ENCODE measurements at places on chromosomes 2 and 18.

GRCh38 chr2:240961910-240962299, 36.5 kb upstream of the SNED1 start:
- no peak for DNase-seq

DNA sequence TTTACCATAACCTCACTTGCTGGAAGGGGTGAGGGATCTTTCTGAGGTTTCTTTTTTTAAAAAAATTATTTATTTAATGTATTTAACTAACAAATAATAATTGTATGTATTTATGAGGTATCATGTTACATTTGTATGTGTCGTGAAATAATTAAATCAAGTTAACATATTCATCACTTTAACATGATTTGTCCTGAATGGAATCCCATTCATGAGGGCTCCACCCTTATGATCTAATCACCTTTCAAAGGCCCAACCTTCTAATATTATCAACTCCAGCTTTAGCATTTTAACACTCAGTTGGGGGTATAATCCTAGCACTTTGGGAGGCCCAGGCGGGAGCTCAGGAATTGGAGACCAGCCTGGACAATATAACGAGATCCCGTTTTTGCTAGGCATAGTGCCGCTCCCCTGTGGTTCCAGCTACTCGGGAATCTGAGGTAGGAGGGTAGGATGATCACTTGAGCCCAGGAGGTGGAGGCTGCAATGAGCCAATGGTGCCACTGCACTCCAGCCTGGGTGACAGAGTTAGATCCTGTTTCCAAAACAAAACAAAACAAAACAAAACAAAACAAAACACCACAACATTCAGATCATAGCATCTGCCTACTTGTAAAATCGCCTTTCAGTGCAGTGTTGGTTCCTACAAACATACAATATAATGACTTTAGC, 1.1 kb upstream of the TAF4B start:
- DNase-seq, result no peak

DNA sequence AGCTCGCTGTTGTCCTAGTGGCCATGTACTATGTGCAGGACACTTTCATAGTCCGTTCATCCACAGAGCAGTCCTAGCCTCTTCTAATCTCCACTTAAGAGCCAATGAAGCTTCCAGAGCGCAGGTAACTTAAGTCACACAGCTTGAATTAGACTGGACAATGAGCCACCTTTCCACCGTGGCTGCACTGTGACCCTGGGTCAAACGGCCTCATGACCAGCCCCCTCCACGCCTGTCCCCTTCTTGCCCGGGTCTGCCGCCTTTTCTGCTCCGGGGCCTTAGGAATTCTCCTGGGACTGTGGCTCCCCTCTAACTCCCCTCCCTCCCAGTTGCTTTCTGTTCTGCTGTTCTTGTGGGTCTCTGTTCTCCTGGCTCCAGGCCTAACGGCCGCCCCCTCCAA, 8.4 kb upstream of the PRKCE start:
- DNase-seq, result no peak

DNA sequence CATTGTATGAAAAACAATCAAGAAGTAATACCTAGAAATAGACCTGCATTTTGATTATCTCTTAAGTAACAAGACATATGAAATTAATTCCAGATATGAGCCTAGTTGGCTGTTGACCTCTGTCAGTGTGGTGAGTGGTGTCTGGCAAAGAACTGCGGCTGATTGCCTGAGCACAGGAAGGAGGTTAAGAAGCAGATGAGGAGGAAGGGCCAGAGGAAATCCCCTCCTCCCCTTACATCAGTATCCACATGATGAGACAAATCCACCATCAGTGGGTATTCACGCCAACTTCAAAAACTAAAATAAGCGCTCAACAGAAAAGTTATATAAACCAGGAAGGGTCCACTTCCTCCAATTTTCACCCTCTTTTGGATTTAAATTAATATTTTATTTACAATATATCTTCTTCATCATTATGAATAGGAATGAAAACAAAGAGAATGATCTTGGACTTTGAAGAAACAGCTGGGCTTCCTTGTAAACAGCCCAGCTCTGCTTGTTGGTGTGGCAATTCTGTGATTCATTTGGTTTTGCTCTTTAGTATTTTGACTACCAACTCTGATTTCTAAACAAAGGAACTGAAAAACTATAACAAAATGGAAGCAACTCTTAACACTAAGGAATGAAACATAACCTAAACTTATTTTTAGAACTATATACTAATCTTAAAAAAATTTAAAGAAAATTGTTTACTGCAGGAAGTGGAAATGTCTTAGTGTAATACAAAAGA, 27.3 kb downstream of the RFTN2 start:
- DNase-seq, result no peak

DNA sequence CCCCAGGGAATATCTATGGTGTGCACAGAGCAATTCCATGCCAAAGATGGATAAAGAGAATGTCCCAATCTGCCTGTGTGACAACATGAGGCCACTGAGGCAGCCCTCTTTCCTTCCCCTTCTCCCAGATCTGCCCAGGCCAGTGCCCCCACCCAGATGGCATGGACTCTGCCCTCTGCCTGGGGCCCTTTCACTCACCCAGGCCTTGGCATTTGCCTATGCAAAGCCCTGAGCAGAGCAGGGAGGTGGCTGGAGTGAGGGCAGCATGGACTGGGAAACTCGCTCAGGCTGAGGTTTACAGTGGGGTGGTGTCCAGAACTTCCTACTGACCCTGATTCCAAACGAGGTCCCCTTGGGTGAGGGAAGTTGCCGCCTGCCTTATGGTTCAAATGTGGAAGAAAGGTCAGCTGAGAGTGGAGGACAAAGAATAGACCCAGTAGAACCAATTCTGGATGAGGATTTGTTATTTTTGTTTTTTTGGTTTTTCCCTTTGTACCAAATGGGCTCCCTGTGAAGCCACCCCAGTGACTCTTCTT, 8.9 kb downstream of the SH2D6 start:
- DNase-seq, result no peak

- no peak for DNase-seq
Observed at GRCh38 chr2:213751446-213751845, 467.2 kb downstream of the SPAG16 start.

DNA sequence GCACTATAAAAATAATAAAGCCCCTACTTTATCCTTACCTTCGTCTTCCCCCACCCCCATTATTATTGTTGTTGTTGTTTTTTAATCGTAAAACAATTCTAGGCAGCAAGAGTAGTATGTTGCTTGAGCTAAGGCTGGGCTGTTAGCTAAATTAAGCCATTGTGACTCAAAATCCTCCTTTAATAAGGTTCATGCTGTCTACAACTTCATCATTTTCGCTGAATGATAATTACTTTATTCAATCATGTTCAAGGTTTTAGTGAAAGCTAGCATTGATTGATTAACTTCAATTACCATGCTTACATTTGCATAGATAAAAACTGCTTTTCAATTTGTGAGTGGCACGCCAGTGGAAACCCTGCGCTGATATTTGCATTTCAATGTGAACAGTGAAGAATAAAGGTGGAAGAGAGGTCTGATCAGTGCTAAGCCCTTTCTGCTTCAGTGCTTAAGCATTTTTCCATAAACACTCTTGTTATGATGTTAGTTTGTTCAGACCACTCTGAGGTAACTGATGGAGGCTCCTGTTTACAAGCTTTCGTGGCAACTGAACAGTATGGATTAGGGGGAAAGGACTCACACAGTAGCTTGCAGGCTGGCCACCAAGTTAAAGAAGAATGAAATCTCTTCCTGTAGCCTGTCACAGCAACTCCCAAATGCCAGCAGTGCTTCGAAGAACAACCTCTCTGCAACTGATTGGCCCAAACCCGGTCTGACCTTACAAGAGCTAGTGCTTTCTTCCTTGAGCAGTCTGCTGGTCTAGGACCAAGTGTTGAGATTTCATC, 156.8 kb downstream of the GPD2 start:
- DNase-seq, result no peak

DNA sequence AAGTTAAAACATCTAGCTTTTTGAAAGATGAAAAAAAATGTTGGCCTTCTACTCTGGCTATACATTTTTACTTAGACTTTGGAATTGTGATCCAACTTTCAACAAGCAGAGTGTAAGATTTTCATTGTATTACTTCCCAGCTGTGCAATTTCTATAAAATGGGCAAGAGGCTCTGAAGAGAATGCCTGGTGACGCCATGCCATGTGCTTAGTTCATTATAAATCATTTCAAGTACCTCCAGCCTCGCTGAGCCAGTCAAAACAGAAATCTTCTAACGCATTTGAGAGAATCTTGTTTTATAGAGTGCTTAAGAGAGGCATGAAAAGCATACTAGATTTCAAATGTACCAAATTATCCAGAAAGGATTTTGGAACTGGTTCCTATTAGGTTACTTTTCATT, 10.1 kb upstream of the STK17B start:
- no peak for DNase-seq

DNA sequence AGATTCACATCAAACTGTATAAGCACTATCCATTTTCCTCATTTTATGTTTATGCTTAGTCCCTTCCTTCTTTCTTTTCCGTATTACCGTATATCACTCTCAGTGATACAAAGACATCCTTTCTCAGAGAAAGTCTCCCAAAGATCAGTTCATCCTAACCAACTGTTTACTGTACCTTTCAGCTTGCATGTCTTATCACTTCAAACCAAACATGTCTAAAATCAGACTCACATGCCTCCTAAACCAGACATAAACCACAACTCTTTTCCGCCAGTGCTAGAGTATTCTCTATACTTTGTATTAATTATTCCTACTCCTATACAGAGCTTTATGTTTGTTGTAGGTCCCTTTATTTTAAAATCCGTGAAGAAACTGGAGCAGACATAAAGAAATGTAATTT, 41.5 kb downstream of the KCMF1 start:
- no peak for DNase-seq

DNA sequence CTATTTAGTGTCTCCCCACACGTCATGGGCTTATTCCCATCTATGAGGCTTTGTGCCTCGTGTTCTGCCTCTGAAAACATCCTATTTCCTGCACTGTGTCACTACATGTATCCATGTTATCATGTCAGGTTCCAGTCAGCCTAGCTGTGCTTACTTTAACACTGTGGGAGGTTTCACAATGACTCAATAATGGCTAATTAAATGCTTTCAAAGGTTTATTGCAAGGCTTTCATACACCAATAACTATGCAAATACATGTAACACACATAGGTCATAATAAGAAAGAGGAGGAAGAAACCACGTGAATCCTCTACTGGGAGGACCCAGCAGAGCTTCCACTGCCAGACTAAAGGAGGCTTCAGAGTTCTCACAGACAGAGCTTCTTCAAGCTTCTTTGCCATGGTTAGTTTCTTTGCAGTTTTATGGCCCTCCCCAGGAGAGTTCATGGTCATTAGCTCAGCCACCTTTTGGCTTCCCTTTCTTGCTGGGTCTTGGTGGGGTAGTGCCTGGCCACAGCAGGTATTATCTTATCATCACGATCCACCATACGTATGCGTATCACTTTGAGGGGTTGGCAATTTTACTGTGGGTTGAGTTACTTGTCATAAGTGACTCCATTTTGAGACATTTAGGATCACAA, 5.1 kb upstream of the COLEC12 start:
- DNase-seq, result no peak

DNA sequence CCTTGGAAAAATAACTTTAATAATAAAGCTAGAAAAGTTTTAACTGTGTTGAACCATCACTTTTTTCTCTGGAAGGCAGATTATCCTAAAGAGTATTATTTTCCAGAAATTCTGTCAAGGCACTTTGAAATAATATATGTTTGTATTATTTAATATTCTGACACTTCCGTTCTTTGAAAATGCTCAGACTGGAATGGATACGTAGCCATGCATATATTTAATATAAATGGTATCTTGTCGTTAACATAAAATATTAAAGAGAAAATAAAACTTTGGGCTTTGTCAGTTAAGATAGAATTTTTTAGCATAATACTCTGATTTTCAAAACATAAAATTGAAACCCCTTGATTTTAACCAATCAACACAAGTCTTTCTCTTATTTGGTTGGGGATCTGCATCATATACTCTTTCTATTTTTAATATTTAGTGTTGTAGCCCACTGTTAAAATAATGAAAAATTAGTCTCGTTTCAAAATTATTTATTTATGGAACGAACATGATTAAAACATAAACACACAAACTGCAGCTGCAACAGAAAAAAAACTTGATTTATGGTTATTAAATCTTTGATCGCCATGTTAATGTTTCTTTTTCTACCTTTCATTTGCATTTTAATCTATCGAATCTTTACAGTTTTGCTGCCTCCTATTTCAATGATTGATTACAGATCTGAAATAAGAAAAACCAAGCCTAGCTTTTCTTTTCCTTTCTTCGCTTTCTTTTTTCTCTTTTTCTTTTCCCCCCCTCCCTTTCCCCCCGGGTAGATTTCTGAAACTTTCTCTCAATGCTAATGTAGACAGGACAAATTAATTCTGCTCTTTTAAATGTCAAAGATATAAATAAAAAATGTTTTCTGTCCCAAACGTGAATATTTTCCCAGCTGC, 145.5 kb downstream of the MEIS1 start:
- DNase-seq, result no peak

GRCh38 chr18:79684787-79685186, 5.2 kb downstream of the CTDP1 start:
- no peak for DNase-seq

DNA sequence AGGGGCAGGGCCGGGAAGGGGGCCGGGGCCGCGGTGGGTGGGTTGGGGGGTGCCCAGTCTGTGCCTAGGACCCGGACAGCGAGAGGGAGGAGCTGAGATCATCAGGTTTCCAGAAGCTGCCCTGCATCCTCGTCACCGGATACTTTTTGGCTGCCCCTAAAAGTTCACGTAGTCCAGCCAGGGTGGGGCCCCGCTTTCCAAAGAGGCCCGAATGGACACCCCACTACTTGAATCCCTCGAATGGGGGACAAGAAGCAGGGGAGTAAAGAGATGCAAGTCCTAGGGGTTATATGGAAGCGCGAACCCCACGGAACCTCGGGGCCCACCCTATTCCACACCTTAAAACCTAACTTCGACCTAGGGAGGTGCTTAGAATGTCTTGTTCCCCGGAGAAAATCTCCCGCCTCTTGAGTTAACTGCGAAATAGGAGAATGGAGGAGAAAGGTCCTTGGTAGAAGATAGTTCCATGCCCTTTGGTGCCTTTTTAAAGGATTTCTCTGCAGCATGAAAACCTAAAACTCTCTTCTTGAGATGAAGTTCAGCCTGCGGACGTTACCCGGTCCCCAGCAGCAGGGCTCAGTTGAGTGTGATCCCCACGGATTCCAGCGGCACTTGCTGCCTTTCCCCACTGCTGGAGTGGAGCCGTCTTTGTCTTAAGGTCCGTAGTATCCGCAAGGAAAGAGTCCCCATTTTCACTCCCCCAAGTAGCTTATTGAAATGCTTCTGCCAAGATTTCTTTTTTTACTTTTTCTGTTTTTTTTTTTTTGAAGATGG, 2.1 kb upstream of the RNF152 start:
- DNase-seq, result no peak

GRCh38 chr2:158101384-158101926, at the start of gene UPP2:
Gene UPP2, plus strand, starts transcription at chr2:158101876. Its CDS starts 188 bp downstream, at chr2:158102064.
- no peak for DNase-seq

DNA sequence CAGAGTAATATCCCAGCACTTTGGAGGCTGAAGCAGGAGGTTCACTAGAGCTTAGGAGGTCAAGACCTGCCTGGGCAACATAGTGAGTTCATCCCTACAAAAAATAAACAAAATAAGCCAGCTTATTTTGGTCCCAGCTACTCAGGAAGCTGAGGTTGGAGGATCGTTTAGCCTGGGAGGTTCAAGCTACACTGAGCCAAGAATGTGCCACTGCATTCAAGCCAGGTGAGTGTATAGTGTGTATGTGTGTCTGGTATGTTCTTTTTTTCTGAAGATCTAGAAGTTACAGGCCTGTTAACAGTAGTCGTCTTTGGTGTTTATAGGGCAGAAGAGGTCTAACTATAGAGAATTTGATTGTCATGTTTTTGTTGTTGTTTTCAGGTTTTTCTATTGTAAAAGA, 40.2 kb downstream of the ZC3H15 start:
- no peak for DNase-seq

Data from hematopoietic multipotent progenitor cell treated with erythropoietin and hydrocortisone succinate and interleukin-3 and kit ligand, for 17 days (in vitro differentiated cells).